Activated T-cell treated with anti-CD3 and anti-CD28 coated beads, Interleukin-2, amount 50 U/mL, for 72 hours (primary cell): ENCODE measurements at places on chromosomes 5 and 9.
A peak's percentile ranks its signal among the peaks of the same experiment; 100 is the strongest.

GRCh38 chr5:130541617-130542221, 623.3 kb downstream of the HINT1 start:
- no peak for DNase-seq

GRCh38 chr5:60649288-60649917, 50.6 kb downstream of the DEPDC1B start:
- no peak for DNase-seq

DNA sequence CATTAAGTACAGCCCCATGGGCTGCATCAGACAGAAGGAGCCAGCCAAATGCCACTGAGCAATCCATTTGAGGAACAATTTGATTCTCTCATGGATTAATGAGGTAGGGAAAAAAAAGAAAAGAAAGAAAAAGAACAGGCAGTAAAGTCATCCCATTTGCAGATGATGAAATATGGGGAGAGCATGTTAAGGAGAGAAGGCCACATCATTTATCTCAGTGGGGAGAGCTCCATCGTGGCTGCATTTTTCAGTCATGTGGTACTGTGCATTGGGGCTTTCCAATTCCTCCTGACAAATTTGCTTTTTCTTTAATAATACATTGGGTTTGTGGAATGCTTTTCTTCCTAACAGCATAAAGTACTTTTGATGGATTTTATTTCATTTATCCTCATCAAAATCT, 375.2 kb upstream of the TLE4 start:
- no peak for DNase-seq

DNA sequence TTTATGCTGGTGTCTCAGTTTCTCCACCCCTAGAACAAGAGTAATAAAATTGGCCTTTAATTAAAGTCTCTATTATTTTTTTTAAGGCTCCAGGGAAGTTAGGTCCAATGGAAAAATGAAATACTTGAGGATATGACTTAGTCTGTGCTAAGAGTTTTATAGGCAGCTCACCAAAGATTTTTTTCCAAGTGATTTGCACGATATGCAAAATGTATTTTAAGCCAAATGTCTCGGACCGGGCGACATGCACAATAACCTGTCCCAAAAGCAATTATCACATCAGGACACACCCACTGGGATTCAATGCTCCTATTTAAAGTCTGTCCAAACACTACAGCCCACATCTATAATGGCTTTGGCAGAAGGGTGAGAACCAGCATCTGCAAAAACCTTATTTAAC, 136.1 kb upstream of the ANKH start:
- DNase-seq, result no peak

DNA sequence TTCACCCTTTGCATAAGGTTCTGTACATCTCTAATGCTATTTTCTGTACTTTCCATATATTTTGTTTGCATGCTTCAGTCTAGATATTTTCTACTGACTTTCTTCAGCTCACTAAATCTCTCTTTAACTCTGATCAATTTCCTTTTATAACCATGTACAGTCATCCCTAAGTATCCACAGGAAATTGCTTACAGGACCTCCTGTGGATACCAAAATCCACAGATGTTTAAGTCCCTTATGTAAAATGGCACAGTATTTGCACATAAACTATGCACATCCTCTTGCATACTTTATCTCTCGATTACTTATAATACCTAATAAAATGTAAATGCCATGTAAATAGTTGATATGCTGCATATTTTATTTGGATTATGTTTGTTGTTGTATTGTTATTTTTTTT, 442.1 kb downstream of the TLE4 start:
- no peak for DNase-seq

- no peak for DNase-seq
Observed at GRCh38 chr9:120852240-120853010, 9.7 kb upstream of the PSMD5 start.

- DNase-seq, result no peak
Observed at GRCh38 chr5:142295084-142295758, 29.6 kb downstream of the SPRY4 start.

GRCh38 chr9:133962341-133962740, 29.8 kb downstream of the VAV2 start:
- DNase-seq, result no peak

- no peak for DNase-seq
Observed at GRCh38 chr5:105475401-105475800, 1912.8 kb upstream of the NUDT12 start.

DNA sequence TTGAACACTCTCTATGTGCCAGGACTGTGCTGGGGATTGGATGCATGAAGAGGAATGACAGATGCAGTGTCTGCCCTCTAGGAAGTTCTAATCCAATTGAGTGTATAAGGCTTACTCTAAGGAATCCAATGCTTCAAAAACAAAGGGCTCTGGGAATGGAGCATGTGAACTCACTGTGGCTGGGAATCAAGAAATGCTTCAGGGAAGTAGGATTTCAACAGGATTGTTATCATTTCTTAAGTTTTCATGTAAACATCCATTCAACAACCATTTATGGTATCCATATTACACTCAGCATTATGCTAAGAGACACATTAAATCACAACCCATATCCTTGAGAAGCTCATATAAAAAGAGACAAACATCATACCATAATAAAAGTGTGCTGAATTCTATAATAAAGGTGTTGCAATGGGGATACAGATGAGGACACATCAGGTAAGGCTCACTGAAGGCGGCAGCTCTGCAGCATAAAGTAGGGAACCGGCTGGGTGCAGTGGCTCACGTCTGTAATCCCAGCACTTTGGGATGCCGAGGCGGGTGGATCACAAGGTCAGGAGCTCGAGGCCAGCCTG, 11.3 kb downstream of the SIL1 start:
- no peak for DNase-seq

GRCh38 chr9:105047742-105048041, 119.7 kb upstream of the ABCA1 start:
- no peak for DNase-seq

DNA sequence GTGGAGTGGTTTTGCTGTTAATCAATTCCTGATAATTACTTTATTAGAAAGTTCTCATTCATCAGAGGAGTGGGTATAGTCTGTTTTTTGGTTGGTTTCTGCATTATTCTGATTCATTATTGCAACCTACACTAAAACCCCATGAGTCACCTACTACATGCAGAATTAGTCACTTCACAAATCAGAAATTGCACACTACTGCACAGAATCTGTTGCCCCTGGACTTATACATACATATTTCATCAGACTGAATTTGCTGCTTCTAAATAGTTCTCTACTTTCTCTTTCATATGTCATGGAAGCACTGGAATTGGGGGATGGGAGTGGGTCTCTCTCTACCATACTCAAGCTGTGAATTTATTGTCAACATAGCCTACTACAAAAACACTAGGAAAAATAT, 585.1 kb downstream of the DNAH5 start:
- DNase-seq, result no peak

- no peak for DNase-seq
Observed at GRCh38 chr9:122822056-122822455, 6.3 kb downstream of the PDCL start.

DNA sequence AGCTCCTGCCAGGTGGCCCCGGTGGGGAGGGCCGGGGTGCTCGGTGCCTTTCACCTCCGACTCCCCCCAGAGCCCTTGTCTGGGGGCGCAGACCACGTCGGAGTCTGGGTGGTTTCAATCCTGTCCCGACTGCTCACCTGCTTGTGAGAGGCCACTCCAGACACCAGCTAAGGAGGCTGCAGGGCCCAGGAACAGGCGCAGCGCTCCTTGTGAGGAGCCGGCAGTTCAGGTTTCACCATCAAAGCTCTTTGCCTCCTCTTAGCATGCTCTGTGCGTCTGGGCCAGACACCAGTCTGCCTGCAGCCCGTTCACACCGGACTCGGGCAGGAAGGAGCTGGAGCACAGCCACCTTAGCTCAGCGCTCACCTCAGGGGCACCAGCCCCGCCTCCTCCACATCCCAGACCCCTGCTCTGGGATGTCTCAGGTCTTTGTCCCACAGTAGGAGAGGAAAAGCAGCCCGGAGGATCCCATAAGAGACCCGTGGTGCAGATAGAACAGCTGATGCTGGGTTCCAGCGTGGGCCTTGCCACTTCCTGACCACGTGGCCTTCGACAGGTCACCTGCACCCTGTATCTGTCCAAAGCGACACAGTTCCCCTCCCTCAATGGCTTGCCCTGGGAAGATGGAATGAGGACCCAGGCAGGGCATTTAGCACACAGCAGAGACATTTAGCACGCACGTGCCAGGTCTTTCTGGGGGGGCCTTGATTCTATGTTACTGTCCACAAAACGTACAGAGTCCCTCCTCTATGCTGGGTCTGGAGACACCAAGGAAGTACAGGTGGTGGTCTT, 106.2 kb upstream of the LMX1B start:
- DNase-seq, result no peak

GRCh38 chr9:97985058-97985861, 2.1 kb downstream of the ANP32B start:
- peak; percentile 45 for DNase-seq

- no peak for DNase-seq
Observed at GRCh38 chr9:121783111-121783510, 131.7 kb downstream of the DAB2IP start.

DNA sequence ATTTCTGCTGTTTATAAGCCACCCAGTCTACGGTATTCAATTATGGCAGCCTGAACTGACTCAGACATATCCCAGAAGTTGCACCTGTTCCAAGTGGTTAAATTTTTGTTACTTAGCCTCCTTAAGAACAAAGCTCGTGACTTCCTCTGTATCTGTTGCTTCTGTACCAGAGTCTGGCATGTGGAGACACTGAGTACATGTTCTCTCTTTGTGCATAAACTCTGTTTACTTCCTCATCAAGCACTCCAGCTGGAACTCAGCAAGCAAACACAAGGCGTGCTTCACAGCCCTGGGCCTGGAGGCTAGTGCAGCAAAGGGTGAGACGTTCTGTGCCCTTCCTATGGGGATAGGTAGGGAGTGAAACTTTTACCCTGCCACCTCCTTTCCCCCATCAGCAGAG, 19.0 kb downstream of the C9orf152 start:
- no peak for DNase-seq

DNA sequence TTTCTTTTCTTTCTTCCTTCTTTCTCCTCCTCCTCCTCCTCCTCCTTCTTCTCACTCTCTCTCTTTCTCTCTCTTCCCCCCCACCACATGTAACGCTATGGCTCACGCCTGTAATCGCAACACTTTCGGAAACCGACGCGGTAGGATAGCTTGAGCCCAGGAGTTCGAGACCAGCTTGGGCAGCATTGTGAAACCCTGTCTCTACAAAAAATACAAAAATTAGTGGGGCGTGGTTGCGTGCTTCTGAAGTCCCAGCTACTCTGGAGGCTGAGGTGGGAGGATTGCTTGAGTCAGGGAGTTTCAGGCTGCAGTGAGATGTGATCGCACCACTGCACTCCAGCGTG, 736 bp upstream of the GLDC start:
- DNase-seq, result peak; percentile 29

- DNase-seq, result no peak
Observed at GRCh38 chr5:54553659-54554207, 36.2 kb downstream of the SNX18 start.

DNA sequence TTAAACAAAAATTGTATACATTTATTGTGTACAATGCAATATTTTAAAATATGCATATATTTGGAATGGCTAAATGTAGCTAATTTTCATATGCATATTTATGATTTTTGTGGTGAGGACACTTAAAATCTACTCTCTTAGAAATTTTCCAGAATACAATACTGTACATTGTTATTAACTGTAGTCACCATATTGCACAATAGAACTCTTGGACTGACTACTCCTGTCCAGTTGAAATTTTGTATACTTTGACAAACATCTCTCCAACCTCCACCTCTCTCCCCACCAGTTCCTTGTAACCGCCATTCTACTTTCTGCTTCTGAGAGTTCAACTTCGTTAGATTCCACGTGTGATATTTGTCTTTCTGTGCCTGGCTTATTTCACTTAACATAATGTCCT, 49.2 kb upstream of the TAF11L2 start:
- no peak for DNase-seq

- no peak for DNase-seq
Observed at GRCh38 chr9:95778957-95779356, 96.5 kb upstream of the ERCC6L2 start.

GRCh38 chr5:150278046-150278730, 11.4 kb downstream of the CAMK2A start:
- no peak for DNase-seq

DNA sequence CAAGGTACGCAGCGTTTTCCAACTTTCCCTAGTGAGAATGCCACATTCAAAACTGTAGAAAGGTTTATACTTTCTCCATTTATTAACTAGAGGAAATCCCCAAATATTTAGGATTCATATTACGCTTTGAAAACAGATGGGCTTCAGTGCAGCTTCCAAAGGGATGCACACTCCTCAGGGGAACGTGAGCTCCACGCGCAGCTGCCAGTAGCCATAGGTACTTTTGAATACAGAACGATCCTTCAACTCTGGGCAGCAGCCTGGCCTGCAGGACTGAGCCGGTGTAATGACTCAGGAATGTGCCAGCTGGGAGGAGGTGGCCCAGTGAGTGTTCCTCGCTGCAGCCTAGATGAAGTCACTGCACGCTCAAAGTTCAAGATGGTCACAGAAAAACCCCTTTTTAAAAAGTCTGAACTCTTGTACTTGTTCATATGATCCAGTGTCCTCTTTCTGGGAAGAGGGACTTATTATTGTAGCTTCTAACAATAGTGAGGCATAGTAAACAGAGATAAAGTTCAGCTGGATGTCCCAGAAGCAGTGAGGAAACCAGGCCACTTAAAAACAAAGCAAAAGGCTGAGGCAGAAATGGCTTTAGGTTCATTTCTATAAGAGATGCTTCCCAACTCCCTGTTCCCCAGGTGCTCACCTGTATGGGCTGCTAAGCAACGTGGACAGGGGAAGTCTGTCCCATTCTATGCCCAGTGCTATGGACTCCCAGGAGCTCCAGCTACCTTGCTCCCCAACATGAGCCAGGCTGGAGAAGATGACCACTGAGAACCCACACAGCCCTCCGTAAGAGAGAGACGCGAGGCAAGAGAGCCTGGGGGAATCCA, 130.0 kb downstream of the LHFPL2 start:
- no peak for DNase-seq

GRCh38 chr9:125924351-125924750, 177.2 kb downstream of the PBX3 start:
- DNase-seq, result no peak

GRCh38 chr5:88727705-88728313, 155.2 kb downstream of the MEF2C start:
- DNase-seq, result no peak

DNA sequence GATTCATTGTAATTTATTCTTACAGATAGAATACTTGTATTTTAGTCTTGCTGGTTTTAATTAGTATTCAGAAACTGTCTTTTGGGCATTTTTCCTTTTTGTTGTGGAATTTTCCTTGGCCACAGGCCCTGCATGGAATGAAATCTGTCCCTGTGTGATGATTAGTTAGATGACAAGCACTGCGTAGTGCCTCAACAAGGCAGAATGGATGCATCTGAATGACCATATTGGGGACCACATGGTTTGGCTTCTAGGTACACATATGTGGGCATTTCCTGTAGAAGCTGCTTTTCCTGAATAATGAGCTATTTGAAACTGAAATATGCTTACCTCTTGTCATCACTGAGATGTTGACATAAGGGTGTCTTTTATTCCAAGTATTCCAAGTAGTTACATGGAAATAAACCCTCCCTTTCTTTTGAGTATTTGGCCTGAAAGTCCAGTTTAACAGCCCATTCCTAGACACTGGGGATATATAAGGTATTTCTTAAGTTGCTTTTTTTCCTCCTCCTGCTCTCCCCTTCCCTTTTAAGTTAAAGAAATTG, 147.3 kb downstream of the YTHDC2 start:
- no peak for DNase-seq

- DNase-seq, result peak; percentile 20
Observed at GRCh38 chr5:52786949-52787599, 642 bp upstream of the ITGA1 start.
